ENCODE measurements at places on chromosomes 5 and 9.

- no peak for DNase-seq
These were observed 61.2 kb upstream of the SELENOP start for GRCh38 chr5:42872865-42873264.

DNA sequence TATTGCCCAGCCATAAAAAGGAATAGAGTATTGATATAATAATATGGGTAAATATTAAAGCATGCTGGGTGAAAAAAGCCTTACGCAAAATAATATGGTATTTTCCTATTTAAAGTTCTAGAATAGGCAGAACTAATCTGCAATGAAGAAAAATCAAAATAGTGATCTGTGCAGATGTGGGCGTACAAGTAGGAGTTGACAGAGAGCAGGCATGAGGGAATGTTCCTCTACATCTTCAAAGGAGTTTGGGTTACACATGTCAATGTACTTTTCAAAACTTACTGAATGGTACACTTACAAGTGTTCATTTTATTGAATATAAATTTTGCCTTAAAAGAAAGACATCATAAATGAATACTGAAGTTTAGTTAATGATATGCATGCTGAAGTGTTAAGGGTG is 33.0 kb upstream of the ZBED3 start:
- DNase-seq = no peak

GRCh38 chr9:127944586-127945218 is 7.0 kb upstream of the DPM2 start:
- no peak for DNase-seq

DNA sequence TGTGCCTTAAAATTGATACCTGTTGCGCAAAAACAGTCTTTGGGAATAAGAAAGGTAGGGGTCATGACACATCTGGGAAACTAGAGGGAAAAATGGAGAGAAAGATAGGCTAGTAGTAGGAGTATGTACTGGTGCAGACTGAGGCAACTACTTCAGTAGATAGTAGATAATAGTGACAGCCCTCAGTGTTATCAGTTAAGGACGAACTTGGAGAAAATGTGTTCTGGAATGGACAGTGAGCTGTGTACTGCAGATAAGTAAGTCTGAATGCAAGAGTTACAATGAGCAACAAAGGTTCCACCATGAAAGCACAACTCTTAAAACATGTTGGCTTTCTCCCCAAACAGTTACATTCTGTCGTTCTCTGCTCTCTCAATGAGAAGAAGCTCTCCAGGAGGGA is 6.5 kb upstream of the INSL6 start:
- DNase-seq = no peak

DNA sequence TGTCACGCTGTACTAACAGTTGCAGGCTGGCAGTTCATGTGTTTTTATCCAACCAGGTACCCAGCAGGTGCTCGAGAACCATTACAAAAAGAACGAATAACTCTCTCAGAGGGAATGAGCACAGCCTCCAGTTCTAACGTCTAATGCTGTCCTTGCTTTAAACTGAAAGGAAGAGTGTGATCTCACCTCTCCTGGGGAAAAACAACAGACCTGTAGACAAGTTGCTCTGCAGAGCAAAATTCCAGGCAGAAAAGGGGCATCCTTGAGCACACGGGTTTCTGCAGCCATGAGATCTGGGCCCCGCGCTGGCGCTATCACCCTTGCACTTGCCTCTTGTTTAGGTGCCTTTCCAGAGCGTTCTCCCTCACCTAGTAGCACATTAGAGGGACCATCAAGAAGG is 92.5 kb upstream of the DNAH5 start:
- peak; percentile 33 for DNase-seq

- DNase-seq = no peak
These were observed 261.8 kb downstream of the NR3C1 start for GRCh38 chr5:143141652-143142051.

DNA sequence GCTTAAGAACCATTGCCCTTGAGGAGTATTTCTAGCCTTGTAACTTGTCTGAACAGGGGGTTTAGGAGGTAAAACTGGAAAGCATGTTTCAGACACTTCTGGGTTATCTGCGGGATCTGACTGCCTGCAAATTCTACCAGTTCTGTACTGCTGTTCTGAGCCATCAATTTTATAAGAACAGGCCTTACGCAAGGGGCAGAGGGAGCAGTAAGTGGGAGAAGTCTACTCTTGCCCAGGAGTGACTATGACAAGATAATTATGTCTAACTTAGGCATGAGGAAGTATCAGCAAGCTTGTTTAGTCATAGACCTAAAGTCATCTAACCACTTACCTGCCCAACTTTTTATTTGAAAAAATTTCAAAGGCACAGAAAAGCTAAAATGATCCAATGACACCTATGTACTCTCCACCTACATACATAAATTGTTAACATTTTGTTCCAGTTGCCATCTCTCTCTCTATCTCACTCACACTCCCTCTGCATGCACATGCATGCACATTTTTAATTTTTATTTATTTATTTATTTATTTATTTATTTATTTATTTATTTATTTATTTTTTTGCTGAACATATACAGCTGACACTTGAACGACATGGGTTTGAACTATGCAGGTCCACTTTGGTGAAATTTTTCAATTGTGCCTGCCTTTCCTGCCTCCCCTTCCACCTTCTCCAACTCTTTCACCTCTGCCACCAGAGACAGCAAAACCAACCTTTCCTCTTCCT is 18.4 kb upstream of the DEPDC1B start:
- DNase-seq = no peak
